NK-92 treated with Interleukin-12 subunit alpha and Interleukin-12 subunit beta, amount 100 ng/mL, for 24 hours (cell line): ENCODE measurements at places on chromosomes 6 and 20.

GRCh38 chr6:110530671-110531070, 54.3 kb upstream of the SLC22A16 start:
- no peak for DNase-seq

DNA sequence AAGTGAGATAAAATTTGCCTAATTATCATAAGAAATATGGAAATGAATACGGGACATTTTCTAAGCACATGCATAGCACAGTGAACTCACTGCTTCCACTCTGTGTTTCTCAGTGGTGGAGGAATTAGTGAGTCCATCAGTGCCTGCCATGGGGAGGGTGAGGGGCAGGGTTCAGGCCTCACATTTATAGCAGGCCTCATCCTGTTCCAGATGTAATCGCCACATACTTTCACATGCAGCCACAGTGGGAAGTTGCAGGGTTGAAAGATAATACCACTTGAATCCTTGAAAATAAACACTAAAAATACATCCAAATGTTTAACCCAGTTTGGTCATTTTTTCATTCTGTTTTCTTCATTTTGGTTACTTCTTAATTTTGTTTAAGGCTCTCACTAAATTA, 29.9 kb upstream of the ANKEF1 start:
- DNase-seq = no peak

- peak; percentile 32 for DNase-seq
Observed at GRCh38 chr6:89145091-89145955, 532 bp upstream of the PM20D2 start.

- DNase-seq = no peak
Observed at GRCh38 chr6:36245572-36246061, 24.2 kb upstream of the PNPLA1 start.

DNA sequence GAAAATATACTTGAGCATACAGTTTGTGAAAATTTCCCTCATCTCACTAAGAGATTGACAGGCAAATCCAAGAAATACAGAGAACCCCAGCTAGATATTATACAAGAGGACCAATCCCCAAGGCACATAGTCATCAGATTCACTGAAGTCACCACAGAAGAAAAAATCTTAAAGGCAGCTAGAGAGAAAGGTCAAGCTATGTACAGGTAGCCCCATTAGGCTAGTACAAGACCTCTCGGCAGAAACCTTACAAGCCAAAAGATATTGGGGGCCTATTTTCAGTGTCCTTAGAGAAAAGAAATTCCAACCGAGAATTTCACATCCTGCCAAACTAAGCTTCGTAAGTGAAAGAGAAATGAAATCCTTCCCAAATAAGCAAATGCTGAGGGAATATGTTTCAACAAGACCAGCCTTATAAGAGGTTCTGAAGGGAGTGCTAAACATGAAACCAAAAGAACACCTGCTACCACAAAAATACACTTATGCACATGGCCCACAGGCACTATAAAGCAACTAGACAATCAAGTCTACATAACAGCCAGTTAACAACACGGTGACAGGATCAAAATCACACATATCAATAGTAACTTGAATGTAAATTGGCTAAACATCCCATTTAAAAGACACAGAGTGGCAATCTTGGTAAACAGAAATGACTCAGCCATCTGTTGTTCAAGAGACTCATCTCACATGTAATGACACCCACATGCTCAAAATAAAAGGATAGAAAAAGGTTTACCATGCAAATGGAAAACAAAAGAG, 96.3 kb downstream of the FHL5 start:
- DNase-seq = no peak
